Small intestine (tissue), 16 donors: ENCODE measurements at places on chromosomes 3 and 15.

DNA sequence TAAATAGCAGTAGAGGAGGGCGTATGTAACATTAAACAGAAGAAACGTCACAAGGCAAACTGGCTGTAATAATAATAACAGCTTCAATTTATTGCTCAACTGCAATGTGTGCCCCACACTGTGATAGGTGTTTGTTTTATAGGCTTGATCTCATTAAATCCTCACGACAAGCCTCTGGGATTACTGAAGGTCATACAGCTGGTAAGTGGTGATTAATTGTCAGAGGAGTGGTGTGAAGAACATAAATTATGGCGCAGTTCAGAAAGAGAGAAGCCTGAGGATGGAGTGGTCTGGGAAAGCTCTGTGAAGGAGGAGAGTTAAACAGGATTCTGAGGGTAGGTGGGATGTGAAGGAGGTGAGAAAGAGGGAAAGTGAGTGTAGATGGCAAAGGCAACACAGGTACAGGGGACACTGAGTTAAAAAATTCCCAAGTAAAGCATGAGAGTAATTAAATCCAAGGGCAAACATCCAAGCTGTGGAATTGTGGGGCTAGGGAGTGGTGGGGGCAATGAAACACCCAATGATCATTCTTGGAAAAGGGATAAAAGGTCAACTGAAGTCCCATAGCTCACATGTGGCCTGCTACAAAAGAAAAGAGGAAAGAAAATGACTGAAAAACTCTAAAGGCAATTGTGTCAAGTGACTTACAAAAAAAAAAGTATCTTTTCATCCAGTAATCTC, 16.5 kb upstream of the GLCE start:
- DNase-seq: peak; percentile 90

DNA sequence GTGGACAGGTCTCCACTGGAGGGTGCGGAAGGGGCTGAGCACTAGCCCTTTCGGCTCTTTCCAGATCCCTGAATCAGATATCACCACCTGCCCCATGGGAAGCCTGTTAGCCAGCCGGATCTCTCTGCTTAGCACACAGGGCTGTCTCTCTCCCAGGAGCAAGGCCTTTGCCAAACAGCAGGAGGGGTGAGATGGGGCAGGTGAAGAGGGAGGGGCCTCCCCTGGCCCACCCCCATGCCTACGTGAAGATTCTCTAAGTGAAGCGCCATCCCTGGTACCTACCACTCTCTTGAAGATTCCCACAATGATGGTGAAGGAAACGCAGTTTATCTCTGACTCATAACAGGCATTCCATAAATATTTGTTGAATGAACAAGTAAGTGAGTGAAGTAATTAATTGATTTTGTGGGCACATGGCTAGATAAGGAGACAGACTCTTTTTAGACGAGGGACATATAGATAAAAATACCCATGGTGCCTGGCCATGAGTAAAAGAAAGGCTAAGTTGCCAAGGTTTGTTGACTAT, 19.6 kb upstream of the HCN4 start:
- DNase-seq: peak; percentile 51

DNA sequence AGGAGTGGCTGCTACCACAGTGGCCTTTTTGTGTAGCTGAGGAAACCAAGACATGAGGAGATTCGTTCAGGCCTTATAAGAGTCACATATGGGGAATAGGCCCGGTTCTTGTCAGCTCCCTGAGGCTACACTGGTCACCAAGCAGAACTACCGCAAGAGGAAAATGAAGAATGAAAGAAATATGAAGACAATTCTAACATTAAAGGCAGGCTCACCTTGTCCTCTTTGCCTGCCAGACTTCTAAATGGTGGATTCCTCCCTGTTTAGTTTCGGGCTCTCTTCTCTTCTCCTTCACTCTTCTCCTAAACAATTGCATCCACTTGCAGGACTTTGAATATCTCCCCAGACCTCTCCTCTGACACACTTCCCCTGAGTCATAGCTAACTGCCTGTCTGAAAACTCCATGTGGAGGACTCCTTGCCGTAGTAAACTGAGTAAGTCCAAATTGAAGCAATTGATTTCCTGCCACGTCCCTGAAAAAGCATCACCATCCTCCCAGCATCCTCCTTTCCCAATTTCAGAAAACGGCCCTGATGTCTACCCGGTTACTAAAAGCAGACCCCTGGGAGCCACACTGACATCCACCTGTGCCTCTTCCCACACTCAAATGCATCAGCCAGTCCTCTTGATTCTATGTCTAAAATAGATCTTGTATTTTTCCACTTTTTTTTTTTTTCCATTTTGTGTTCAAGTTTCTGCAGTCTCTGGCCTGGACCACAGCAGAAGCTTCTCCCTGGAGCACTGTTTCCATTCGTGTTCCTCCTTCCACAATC, 30.3 kb upstream of the VEPH1 start:
- no peak for DNase-seq

DNA sequence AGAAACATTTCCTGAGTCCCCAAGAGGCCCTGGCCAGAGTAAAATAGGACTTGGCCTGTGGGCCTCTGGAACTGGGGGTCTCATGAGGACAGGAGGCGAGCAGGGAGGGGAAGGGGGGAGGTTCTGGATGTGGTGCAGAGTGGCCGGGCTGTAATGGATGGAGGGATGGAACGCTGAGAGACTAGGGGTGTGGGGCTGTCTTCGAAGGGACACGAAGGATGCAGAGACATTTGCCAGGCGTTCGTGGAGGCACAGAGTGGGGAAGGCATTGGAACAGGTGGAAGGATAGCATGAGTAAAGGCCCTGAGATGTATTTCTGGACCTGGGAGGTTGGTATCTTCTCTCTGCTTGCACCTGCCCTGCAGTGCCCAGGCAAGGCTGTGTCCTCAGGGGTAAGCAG, 2.1 kb upstream of the LCTL start:
- DNase-seq: no peak

- DNase-seq: peak; percentile 98
These were observed 21.1 kb upstream of the CDCP1 start for GRCh38 chr3:45167011-45167911.

DNA sequence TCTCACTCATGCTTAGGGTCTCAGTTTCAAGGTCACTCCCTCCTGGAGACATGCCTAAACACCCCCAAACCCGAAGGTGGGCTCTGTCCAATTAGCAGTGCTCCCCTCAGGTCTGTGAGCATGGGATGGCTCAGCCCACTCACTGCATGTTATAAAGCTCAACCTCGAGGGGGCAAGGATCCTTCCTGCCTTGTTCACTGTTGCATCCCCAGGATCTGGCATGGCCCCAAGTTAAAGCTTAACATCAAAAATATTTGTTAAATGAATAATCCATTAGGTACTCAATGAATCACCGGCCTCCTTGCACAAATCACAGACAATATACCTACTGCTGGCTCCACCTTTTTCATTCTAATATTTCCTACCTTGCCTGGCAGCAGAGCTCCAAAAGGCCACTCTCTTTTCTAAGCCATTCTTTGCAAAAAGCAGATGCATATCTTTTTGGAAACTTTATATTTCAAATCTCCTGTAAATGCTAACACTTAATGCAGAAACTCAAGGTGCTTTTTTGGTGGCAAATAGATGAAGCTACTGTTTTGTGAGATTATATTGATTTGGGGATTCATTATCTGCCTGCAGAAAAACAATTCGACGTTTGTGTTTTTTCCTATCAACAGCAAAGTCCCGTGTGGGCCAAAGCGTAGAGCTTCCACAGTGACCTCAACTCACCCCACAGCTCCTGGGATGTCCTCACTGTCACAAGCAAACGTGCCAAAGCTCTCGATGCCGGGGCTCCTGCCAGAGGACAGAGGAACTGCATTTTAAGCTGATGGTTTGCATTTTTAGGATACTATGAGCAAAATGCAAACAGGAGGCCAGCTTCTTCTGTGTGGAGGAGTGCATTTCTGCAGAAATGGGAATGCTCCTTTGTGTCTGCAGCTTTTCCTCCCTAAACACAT, 35.4 kb downstream of the PCOLCE2 start:
- peak; percentile 28 for DNase-seq

GRCh38 chr3:114691871-114692270, 398.0 kb downstream of the TIGIT start:
- no peak for DNase-seq

DNA sequence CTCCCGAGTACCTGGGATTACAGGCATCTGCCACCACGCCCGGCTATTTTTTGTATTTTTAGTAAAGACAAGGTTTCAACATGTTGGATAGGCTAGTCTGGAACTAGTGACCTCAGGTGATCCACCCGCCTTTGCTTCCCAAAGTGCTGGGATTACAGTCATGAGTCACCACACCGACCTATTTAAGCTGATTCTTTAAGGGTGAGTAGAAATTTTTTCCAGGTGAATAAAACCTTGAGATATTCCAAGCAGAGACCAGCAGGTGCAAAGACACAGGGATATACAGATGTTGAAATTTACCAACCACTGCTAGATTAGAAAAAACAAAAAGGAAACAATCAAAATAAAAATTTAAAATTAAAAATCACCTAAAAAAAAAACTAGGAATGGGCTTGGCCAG, 74.4 kb upstream of the CHRNB4 start:
- DNase-seq: no peak

GRCh38 chr15:52523192-52523591, 5.5 kb downstream of the MYO5A start:
- DNase-seq: no peak

DNA sequence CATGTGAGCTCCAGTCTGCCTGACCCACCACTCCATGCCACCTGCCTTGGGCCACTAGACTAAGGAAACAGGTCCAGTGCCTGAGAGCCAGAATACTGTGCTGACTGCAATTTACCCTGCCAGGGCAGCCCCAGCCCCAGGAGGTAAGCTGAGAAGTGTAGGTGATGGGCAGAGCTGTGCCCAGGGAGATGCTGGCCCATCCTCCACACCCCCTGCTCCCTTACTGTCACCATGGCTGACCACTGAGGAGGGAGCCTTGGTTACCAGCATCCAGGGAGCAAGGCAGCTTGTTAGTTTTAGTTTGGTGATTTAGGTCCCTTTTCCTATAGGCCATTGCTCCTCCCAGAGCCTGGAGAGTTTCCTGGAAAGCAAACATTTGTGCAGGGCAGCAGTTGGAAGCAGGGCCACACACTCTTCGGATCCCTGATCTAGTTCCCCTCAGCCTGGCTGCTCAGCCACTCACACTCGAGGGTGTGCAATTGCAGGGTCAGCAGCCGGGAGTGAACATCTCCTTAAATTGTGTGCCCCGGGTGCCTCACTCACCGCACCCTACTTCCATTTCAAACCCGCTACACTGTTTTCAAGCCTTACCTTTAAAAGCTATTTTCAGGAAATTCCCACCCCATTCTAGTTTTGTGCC, 2.0 kb downstream of the GALNT15 start:
- no peak for DNase-seq

DNA sequence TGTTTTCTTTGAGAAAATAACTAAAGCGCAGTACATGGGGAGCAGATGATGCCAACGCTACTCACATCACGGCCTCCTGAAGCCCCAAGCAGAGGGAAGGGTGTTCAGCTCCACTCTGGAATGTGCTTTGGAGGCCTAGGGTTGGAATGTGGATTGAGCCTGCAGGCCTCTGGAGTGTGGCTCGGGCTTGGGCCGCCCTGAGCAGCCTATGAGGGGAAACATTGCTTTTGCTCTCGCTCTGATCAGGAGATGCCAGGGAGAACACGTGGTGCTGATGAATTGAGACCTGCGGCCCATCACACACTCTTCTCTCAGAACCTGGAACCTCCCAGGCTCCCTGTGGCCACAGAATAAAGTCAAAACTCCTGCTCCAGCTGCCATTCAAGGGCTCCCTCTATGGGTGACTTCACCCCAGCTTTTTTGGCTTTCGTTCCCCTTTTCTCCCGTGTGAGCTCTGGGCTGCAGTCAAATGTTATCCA, 23.3 kb downstream of the CCDC13 start:
- no peak for DNase-seq

GRCh38 chr15:92650256-92650655, 5.3 kb downstream of the FAM174B start:
- no peak for DNase-seq

DNA sequence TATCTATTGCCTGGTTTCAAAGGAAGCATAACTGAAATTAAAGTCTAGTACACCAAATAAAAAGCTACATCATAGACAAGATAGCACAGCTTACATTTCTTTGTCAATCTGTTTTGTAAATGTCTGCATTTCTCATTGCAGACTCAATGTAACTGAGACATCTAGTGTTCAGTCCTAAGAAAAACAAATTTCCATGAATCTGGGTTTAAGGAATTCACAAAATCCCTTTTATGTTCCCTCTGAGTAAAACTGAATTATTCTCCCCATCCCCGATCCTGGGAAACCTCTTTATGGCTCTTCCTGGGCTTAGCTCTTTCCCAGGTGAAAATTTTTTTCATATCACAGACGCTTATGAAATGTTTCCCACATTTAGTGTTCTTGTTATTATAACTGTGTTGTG, 21.6 kb upstream of the RASA2 start:
- DNase-seq: no peak

DNA sequence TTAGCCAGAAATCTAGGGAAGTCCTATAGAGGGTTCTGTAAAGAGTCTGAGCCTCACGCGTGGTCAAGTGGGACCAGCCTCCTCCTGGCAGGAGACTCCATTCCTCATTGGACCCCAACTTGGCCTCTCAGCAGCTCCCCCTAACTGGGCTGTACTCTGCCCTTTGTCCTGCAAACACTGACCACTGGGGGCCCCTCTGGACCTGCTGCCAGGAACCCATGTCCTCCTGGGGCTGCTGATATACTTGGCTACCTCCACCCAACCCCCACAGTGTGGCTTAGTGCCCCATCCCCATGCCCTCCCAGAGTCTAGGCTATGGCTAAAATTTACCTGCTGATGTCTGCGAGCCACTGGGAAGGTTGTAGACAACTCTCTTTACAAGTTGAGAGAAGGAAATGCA, 62.7 kb downstream of the UBP1 start:
- DNase-seq: no peak

DNA sequence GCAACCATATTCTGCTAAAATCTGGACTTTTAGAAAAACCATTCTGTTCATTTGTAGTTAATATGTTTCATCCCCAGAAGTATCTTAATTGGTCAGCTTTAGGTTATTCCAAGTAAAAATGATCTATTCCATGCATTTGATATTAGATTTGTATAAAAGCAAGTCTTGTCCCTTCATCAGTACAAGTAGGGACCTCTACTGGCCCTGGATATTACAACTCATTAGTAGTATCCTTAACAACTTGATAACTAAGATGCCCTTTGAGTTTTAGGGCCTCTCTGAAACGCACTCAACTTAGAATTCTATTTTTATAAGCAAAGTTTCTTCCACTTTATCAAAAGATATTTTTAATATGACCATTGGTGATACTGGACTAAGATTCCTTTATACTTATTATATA, 25.3 kb upstream of the SELENOT start:
- peak; percentile 13 for DNase-seq

DNA sequence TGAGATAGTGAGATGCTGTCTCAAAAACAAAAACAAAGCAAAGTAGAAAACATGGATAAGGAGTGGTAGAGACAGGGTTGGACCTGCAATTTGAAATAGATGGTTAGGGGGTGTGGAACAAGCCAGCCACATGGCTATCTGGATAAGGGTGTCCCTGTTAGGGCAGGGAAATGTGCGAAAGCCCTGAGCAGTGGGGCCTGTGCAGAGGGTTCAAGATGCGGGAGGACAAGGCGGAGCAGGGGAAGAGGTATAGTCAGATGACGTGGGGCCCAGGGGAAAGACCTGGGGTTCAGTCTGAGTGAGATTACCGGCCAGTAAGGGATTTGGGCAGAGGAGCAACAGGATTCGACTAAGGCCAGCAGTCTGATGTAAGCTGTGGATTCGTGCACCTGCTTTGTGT, 18.4 kb upstream of the NR2E3 start:
- DNase-seq: no peak

GRCh38 chr3:59128685-59129084, 78.9 kb upstream of the CFAP20DC start:
- DNase-seq: no peak

GRCh38 chr3:49553692-49554632, at the start of gene BSN:
Gene BSN, plus strand, starts transcription at chr3:49554477. Its CDS starts 126 bp downstream, at chr3:49554603.
- peak; percentile 56 for DNase-seq

GRCh38 chr3:182904164-182904563, 76.2 kb downstream of the DCUN1D1 start:
- no peak for DNase-seq
